HFF-Myc (cell line): ENCODE measurements at places on chromosomes 5 and 9.

GRCh38 chr5:121151534-121151933 is 687.4 kb downstream of the PRR16 start:
- DNase-seq = no peak

- no peak for DNase-seq
Observed at GRCh38 chr5:139912158-139912557, 116.5 kb downstream of the PSD2 start.

- no peak for DNase-seq
Observed at GRCh38 chr9:80538976-80539375, 967.2 kb downstream of the TLE4 start.

DNA sequence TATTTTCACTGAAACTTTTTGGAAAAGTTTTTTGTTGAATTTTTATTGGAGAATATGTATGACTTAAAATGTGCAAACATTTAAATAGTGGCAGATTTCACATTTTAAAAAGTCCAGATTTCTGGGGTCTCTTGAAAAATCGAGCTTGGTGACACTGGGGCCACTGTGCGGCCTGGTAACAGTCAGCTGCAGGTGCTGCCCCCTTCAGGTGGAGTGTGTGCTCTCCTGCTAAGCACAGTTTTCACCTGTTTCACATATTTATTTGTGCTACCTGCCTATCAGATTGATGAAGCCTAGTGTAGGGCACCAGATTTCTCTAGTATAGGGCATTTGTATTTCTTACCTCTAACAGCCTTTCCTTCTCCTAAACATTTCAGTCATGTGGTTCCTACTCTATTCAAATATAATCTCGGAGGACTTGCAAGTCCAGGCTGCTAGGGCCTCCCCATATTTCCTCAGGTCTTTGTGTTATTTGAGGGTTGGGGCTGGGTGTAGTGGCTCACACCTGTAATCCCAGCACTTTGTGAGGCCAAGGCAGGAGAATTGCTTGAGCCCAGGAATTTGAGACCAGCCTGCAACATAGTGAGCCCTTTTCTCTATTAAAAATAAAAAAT is 95.8 kb upstream of the KLF9 start:
- DNase-seq = no peak

DNA sequence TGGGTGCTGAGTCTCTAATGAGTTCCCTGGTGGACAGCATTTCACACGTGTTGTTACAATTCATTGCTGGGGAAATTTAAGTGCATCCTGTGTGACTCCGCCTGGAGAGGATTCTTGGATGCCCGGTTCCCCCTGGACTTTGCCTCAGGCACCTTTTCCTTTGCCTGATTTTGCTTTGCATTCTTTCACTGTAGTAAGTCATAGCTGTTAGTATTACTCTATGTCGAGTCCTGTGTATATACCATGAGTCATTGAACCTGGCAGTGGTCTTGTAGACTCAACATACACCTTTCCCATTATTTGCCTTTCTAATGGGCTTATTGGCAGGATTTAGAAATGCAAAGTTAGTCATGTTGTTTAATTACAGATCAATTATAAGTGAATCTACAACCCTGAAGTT is 81.9 kb upstream of the DHFR start:
- DNase-seq = no peak

- DNase-seq = no peak
Observed at GRCh38 chr9:34169125-34169524, 9.7 kb upstream of the UBAP1 start.

- DNase-seq = peak; percentile 27
Observed at GRCh38 chr9:97475059-97475458, 26.4 kb upstream of the TMOD1 start.

DNA sequence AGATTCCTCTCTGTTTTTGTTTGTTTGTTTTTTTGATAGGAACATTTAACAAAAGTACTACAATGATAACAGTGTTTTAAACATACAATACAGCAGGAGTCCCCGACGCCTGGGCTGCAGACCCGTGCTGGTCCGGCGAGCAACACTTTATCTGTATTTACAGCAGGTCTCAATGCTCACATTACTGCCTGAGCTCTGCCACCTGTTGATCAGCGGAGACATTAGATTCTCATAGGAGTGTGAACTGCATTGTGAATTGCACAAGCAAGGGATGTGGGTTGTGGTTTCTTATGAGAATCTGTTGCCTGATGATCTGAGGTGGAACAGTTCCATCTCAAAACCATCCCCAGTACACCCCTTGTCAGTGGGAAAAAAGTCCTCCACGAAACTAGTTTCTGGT is 1068.5 kb upstream of the CDH10 start:
- DNase-seq = no peak

GRCh38 chr5:161230221-161230620 is 316.3 kb downstream of the GABRB2 start:
- DNase-seq = no peak

DNA sequence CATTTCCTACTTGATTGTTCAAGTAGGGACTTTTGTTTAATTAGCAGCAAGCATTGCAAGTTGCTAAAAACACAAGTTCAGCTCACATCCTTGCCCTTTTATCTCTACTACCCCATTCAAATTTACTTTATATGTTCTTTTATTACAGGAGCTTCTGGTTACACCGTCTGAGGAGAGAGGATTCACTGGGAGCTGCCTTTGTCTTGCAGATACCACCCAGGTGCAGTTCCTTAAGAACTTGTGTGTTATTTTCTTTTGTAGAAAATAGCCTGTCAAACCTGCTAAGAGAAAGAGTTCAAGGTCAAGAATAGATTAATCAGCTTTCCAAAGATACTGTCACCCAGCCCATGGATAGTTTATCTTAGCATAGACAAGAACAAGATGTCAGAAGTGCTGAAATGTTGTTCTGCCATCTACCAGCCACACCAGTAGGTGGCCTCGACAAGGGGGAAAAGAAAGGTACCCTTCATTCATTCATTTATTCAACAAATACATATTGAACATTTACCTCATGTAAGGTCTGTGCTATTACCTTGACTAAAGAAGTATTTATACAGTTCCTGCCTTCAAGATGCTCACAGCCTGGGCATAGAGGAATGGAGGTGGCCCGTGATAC is 750.3 kb downstream of the MAT2B start:
- DNase-seq = no peak

- DNase-seq = no peak
Observed at GRCh38 chr9:38132956-38133355, 63.9 kb upstream of the SHB start.

GRCh38 chr5:83034036-83034435 is 43.2 kb downstream of the TMEM167A start:
- no peak for DNase-seq

- no peak for DNase-seq
Observed at GRCh38 chr5:4676934-4677333, 463.2 kb upstream of the ADAMTS16 start.

DNA sequence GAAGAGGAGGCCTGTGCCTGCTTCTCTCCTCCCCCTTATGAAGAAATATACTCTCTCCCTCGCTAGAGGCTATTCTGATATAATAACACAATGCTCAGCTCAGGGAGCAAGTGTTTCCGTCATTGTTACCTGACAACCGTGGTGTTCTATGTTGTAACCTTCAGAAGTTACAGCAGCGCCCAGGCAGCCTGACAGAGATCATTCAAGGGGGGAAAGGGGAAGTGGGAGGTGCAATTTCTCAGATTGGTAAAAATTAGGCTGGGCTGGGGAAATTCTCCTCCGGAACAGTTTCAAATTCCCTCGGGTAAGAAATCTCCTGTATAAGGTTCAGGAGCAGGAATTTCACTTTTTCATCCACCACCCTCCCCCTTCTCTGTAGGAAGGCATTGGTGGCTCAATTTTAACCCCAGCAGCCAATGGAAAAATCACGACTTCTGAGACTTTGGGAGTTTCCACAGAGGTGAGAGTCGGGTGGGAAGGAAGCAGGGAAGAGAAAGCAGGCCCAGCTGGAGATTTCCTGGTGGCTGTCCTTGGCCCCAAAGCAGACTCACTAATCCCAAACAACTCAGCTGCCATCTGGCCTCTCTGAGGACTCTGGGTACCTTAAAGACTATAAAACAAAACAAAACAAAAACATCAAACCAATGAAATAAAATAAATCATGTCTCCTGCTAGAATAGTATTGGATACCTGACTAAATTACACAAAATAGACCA is 1.3 kb downstream of the TMEM174 start:
- no peak for DNase-seq

GRCh38 chr9:117649126-117649525 is 55.1 kb upstream of the TLR4 start:
- DNase-seq = no peak

- no peak for DNase-seq
Observed at GRCh38 chr9:123364241-123364824, 8.3 kb downstream of the CRB2 start.

- no peak for DNase-seq
Observed at GRCh38 chr9:84718476-84718875, 48.9 kb downstream of the NTRK2 start.

DNA sequence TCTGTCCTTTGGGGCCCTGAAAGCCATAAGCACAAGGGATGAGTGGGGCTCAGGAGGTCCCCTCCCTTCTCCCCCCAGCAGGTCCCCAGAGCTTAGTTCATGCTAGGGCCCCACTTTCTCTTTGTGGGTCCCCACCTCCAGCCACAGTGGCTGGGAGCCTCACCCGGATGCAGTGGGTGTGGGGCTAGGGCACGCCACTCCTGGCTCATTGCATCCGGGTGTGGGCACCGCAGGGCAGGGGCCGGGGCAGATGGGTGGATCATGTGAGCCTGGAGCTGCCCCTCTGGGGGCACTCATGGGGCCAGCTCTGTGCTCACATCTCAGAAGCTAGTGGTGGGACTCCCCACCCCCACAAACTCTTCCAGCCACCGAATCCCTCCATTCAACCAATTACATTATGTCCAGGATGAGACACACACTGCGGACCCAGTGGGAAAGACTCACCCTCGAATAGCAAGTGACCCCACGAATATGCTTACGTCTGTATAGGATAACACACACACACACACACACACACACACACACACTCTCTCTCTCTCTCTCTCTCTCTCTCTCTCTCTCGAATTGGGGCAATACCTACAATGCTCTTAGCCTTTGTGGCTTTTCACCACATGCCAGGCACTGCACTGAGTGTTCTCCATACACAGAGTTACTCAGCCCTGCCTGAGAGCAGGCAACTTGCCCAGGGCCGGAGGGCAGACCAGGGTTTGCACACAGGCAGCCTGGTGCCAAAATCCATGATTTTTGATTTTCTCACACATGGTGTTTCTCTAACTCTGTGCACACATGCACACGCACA is 16.8 kb upstream of the PHYKPL start:
- no peak for DNase-seq

DNA sequence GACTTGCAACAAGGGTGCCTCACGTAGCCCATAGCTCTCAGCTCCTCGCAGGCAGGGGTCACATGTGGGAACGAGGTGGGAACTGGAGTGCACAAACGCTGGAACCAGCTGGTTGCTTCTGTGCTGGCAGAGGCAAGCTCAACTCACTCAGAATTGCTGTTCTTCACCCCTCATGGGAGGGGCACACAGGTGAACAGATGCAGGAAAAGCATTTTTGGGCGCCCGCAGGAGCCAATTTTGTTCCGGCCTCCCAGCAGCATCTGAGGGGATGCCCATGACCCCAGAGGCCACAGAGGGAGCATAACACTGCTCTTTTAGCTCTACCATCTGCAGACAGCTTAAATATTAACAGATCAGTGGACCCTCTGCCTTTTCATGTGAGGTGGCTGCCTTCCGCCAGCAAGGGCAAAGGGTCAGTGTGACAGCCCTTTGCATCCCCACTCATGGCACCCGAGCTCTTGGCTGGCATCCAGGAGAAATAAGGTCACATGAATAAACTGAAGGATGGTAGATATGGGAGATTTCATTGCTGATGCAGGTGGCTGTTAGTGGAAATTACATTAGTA is 196.2 kb downstream of the SLCO4C1 start:
- DNase-seq = no peak

GRCh38 chr9:91726406-91727100 is 223.5 kb downstream of the ROR2 start:
- no peak for DNase-seq

GRCh38 chr5:96629774-96630173 is 32.4 kb upstream of the CAST start:
- DNase-seq = peak; percentile 61

DNA sequence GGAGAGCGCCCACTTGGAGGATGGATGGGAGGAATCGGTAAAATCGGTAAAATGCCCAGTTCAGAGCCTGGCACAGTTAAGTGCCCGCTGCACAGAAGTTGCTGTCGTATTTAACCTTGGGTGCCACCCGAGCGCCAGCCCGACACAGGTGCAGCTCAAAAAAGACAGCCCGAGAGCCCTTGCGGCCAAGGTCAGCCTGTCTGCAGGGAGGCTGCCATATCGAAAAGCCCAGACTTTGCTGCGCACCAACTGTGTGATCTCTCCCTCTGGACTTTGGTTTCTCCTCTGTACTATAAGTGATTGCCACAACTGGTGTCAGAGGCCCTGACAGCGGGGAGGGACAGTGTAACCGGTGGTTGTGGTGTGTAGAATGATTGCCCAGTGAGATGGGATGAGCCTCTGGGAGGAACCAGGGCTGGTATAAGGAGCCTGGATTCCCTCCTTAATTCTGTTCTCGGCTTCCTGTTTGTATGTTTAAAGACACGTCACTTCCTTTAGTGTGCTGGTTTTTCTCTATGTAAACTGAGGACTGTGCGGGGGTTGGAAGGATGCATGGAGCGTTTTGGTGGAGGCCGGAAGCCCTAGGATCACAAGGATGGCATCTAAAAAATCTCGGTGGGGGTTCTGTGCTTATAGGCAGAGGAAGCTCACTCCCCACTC is 792 bp downstream of the NTMT1 start:
- DNase-seq = no peak

DNA sequence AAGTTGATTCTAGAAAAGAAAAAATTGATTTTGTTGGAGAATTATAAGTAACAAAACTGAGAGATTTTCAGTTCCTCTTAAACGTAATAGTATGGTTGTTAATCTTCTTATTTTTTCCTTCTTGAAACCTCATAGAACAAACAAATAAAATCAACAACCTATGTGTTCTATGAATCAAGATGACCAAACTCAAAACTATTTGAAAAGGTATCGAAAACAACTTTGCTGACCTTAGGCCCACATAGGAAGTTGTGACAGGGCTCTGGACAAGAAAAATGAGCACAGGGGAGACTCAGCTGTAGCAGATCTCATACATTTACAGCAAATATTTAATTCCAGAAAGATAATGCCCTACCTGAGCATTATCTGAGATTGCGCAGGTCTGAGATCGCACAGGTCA is 169.4 kb upstream of the CCNH start:
- no peak for DNase-seq

DNA sequence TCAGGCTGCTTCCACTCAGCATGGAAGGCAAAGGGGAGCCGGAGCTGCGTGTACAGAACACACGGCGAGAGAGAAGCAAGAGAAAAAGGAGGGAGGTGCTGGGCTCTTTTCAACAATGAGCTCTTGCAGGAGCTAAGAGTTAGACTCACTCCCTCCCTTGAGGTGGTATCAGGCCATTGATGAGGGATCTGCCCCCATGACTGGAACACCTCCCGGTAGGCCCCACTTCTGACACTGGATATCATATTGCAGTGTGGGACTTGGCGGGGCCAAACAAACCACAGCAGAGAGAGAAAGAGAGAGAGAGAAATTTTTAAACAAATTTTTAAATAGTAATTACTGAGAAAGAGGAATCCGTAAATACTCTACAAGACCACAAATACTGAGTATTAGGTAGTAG is 182.2 kb downstream of the TRIO start:
- no peak for DNase-seq
